ENCODE measurements at places on chromosomes 1 and 21. TPM values are rescaled to one million over a fixed set of nuclear protein-coding genes. Genes with fewer than 3 reads are reported as not detected.

SERPINC1 gene
- polyA plus RNA-seq, result 0.22 TPM

TDRKH gene
- polyA plus RNA-seq, result 29.1 TPM

RSPO1 gene
- polyA plus RNA-seq, result not detected

TRPM2 gene
- polyA plus RNA-seq, result 8.1 TPM

SPRR2B gene
- not detected for polyA plus RNA-seq

FABP3 gene
- polyA plus RNA-seq, result 42.1 TPM

FTCD gene
- 4.5 TPM for polyA plus RNA-seq

KRTAP26-1 gene
- not detected for polyA plus RNA-seq

IL20 gene
- polyA plus RNA-seq, result not detected

TEDDM1 gene
- not detected for polyA plus RNA-seq

KRTAP19-3 gene
- not detected for polyA plus RNA-seq

EXO5 gene
- polyA plus RNA-seq, result 9.6 TPM

ZNF593 gene
- polyA plus RNA-seq, result 26.6 TPM

CHRNB2 gene
- 20.1 TPM for polyA plus RNA-seq

CHAF1B gene
- polyA plus RNA-seq, result 15.1 TPM

TMEM82 gene
- polyA plus RNA-seq, result not detected

SGIP1 gene
- 10.7 TPM for polyA plus RNA-seq

KPRP gene
- polyA plus RNA-seq, result not detected

ST6GALNAC5 gene
- polyA plus RNA-seq, result 9.5 TPM

GIPC2 gene
- polyA plus RNA-seq, result 0.19 TPM

VWA1 gene
- polyA plus RNA-seq, result 108 TPM

SELE gene
- polyA plus RNA-seq, result 0.20 TPM

SLC5A9 gene
- polyA plus RNA-seq, result not detected

NPHS2 gene
- polyA plus RNA-seq, result not detected

ADORA3 gene
- 4.2 TPM for polyA plus RNA-seq

ADCY10 gene
- not detected for polyA plus RNA-seq

LRRC38 gene
- 0.24 TPM for polyA plus RNA-seq

SLC25A34 gene
- 3.9 TPM for polyA plus RNA-seq

KRTAP11-1 gene
- polyA plus RNA-seq, result not detected
